Amniotic stem cell (primary cell): ENCODE measurements at places on chromosomes 11 and 22.

GRCh38 chr22:39514373-39514973 is 5.9 kb upstream of the ATF4 start:
- no peak for DNase-seq

DNA sequence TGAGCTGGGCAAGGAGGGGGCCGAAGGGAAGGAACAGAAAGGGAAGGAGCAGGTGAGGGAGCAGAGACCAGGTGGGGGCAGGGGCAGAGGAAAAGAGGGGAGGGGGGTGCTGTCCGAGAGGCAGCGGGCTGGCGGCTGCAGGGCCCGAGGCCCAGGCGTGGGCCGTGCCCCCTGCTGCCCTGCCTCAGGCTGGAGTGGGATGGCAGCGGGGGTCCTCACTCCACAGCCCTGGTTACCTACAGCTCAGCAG is 2.3 kb downstream of the IGF2 start:
- no peak for DNase-seq

GRCh38 chr22:18997925-18998315 is 61.8 kb upstream of the PRODH start:
- no peak for DNase-seq

GRCh38 chr22:46065691-46066454 is 84.5 kb upstream of the PPARA start:
- DNase-seq = no peak

DNA sequence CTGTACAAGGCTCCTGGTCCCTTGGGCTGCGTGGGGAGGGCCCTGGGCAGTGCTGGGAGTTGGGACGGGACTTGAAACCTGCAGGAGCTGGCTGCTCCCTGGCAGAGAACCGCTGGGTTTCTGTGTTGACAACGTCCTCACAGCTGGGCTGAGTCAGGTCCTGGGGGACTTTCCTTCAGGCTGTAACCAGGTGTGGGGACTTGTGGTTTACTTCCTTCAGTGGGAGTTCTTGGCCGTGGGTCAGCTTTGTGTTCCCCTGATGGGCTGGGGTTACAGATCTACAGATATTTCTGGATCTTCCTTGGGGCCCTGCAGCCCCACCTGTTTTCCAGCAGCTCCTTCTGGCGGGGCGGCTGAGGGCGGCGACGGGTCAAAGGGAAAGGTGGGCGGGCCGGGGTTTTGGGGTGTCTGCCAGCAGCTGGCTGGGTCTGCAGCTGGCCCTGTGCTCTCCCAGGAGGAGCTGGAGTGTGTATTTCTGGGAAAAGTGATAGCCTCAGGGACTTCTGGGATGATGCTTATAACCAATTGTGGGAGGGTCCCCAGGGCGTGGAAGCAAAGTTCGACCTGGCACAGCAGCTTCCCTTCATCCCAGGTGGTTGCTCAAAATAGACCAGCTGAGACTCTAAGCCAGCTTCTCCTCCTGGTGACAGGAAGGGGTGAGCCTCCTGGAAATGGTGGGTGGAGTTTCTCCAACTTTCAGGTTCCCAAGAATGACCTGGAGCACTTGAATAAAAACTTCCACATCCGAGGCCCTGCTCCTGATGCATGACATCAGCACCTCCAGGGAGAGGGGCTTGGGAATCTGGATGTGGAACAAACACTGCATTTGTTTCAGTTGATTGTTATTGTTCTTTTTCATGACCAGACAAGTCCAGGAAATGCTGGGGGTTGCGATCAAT is 19.1 kb downstream of the ST14 start:
- DNase-seq = no peak

DNA sequence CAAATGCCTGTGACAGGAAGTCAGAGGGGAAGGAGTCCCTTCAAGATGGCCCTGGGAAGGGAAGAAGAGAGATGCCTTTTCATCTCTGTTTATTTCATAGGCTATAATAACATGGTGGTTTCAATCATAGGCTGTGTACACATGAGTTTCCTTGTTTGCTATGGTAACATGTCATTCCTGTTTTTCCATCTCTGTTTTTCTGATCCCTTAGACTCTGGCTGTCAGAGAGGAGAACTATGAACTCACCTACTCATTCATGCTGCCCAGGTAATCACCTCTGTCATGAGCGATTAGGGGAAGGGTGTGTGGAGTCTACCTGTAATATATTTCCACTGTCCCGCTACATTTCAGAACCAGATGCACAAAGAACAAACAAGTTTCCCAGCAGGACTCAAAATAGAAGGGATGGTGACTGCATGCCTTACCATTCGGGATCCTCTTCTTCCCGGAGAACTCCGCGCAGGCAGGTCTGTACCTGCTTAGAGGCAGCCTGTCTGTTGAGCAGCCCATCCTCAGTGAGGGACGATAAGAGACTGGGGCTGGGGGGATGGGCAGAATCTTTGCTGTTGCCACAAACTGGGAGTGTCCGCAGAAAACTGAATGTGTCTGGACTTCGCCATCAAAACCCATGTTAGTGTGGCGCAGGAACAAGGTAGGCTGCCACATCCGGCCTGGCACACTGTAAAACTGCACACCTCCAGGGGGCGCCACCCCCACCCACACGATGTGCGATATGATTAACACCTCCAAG is 7.1 kb upstream of the PEX26 start:
- no peak for DNase-seq

DNA sequence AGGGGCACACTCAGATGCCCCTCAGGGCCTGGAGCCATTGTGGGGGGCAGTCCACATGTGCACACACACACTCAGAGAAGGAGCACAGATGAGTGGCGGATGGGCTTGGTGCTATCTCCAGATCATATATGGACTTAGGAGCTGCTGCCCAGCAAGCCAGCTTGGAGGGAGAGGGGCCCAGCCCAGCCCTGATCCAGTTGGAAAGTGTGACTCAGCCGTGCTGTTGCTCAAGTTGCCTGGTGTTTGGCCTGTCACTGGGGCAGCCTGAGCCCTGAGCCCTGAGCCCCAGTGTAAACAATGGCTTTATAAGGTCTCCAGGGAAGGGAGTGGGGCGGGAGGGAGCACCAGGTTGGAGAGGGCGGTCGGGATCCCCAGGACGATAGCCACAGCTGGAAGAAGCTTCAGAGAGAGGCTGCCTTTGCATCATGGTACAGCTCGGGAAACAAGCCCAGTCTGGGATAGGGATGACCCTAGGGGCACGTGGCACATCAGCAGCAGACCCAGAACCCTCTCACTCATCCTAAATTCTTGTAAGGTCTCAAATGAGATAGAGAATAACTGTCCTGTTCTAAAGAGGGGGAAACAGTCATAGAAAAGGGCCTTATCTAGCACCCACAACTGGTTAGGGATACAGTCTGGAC is 4.8 kb downstream of the SELENOM start:
- DNase-seq = peak; percentile 83

GRCh38 chr11:111400595-111400994 is 21.5 kb upstream of the POU2AF1 start:
- no peak for DNase-seq

DNA sequence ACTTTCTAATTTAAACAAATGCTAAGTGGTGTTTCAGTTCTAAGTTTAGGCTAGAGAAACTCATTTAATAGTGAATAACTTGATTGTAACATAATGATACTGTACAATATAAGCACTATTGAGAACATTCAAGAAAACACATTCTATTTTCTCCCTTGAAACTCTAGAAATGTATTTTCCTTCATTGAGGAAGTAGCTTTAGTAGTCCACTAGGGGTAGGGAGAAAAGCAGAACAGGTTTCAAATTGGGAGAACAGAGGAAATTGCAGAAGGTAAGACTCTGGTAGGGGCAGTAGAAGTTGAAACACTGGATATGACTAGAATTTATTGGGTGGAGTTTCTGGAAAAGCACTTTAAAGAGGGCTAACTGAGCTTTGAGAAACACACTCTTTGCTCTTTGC is 31.6 kb upstream of the MPPED2 start:
- no peak for DNase-seq

- no peak for DNase-seq
These were observed 326.6 kb upstream of the LRRC4C start for GRCh38 chr11:41786087-41786486.

GRCh38 chr11:71381781-71382505 is 66.2 kb downstream of the DHCR7 start:
- no peak for DNase-seq

GRCh38 chr11:36048496-36049247 is 104.8 kb downstream of the LDLRAD3 start:
- DNase-seq = no peak

GRCh38 chr11:68128682-68129327 is 7.6 kb upstream of the CHKA start:
- DNase-seq = no peak

DNA sequence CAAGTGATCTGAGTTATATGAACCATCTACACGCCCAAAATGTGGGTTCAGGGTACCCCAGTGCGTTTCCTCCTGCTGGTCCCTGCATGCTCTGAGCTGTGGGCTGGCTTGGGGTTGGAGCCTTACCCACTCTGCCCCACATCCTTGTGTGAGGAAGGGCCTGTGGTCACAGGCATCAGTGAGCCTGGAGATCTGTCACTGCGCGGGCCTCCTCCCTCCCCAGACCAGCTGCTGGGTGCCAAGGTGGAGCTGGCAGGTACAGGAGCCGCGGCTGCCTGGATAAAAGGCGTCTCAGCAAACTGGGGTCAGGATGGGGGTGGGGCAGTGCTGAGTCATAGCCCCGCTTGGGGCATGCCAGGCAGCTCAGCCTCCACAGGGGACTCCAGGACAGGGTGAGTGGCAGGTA is 17.9 kb downstream of the GNAZ start:
- no peak for DNase-seq

DNA sequence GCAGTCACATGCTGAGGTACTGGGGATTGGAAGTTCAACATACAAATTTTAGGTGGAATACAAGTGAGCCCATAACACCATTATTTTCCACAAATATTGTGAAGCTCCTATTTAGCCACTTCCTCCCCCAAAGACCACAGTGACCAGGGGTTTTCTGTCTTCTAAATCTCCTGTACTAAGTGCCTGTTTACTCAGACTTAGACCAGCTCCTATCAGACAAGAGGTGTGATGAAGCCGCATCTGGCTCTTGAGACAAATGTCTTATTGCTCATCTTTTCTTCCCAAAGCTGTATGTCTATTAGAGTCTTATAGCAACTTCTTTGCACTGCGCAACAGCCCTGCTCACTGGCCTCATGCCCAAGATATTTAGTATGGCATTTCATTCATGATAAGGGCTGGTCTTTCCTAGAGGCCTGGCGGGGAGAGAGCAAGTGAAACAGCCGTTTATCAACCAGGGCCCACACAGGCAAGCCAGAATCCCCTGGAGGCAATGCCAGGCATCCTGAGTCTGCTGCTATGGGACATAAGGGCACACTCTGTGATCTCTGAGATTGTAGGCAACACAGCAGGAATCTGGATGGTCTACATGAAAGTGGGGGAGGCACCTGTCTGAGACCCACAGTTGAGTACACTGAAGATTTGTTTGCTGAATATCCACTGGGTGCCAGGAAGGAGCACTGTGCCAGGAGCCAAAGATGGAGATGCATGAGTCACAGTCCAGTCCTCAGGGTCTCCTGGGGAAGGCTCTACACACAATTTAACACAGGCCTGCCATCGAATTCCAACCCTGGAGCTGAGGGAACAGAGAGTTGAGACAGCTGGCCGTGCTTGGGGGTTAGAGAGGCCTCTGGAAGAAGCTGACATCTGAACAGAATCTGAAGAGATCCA is 78.5 kb upstream of the NCAM1 start:
- DNase-seq = no peak

GRCh38 chr11:17760102-17761029 is 25.8 kb downstream of the KCNC1 start:
- DNase-seq = no peak

GRCh38 chr11:133747409-133747808 is 97.9 kb downstream of the SPATA19 start:
- no peak for DNase-seq

DNA sequence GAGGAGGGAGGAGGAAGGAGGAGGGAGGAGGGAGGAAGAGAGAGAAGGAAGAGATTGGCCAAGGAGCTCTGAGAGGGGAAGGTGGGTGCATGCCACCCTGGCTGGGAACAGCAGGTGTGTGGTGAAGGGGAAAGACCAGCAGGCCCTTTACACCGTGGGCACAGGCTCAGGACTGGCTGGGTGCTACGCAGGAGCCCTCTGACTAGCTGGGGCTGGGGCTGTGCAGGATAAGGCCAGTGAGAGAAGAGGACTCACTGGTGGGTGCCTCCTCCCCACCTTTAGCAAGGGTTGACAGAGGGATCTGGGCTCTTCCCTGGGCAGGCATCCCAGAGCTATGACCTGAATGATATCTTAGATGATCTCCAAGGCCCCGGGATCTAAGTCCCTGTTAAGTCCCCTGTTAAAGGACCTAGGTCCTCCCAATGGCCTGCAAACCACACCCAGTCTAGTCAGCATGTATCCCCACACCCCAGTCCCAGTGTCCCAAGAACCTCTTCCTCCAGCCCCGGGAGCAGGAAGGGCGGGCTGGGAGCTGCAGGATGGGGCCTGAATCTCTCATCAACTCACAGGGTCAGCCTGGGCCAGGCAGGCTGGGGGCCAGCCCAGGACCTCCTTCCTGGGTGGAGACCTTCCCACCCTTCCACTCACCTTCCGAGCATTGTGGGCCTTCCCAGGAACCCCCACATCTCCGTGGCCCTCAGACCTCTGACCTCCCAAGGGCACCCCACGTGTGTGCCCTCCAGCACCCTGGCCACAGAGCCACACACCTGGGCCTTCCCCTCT is 55.4 kb downstream of the CDKN1C start:
- DNase-seq = no peak

GRCh38 chr11:60589611-60590010 is 74.4 kb downstream of the MS4A13 start:
- DNase-seq = no peak

DNA sequence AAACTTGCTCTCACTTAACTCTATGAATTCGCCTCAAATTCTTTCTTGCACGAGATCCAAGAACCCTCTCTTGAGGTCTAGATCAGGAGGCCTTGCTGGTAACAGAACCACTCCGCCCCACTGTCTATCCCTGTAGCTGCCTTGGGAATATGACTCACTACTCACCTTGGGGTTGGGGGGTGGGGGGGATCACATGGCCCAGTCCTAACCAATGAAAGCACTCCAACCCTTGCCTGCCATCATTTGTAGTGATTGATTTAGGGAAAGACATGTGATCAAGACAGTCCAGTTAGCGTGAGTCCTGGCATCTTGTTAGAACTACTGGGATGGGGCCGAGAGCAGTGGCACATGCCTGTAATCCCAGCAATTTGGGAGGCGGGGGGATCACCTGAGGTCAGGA is 4.8 kb upstream of the MRTFA start:
- no peak for DNase-seq
